ENCODE measurements at places on chromosomes 16 and 17.

GRCh38 chr17:15278380-15278779 lies 13.3 kb upstream of the PMP22 start:
- no peak for DNase-seq

DNA sequence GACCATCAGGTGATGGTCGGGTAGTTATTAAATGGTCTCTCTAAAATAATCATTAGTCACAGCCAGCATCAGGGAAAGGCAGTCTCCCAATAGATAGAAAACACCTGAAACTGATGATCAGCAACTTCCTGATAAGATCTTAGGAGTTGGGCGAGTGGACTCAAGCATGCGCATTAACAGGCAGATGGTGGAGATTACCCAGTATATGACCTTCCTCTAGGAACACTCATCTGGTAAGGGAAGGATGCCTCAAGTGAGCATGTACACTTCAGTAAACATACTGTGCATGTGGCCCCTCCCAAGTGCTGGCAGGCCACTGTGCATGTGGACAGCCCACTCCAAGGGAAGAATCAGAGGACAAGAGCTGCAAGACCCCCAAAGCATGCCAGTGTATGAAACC lies 105.9 kb downstream of the ABCC12 start:
- no peak for DNase-seq

DNA sequence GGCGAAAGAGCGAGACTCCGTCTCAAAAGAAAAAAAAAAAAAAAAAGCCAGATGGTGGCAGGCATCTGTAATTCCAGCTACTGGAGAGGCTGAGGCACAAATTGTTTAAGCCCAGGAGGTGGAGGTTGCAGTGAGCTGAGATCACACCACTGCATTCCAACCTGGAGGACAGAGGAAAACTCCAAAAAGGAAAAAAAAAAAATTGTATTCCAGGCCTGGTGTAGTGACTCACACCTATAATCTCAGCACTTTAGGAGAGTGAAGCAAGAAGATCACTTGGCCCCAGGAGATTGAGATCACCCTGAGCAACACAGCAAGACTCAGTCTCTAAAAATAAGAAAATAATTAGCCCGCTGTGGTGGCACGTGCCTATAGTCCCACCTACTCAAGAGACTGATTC lies 20.1 kb downstream of the HBQ1 start:
- no peak for DNase-seq

DNA sequence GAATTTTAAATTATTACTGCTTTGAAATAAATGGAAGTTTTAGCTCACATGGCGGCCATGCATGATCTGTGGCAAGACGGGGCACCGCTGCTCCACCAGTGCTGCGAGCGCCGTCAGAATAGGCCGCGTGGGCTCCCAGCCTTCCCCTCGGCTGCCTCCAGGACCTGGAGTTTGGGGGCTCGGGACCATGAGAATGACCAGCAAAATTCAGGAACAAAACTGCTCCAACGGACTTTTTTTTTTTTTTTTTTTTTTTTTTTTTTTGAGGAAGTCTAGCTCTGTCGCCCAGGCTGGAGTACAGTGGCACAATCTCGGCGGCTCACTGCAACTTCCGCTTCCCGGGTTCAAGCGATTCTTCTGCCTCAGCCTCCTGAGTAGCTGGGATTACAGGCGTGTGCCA lies 38.3 kb upstream of the AKAP1 start:
- DNase-seq = no peak

DNA sequence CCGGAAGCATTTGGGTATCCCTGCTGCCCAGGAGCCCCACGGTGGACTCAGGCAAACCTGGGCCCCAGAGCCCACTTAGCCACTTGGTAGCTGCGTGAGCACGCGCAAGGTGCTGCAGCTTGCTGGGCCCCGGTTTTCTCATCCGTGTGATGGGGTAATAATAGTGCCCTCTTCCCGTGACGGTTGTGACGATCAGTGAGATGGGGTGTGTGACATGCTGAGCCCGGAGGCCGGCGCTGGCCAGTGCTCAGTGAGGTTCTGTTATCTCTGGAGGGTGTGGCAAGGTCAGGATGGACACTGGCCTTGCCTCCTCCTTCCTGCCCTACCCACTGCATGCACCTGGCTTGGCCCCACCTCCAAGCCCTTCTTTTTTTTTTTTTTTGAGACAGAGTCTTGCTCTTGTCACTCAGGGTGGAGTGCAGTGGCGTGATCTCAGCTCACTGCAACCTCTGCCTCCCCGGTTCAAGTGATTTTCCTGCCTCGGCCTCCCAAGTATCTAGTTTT lies 82.6 kb downstream of the RAP1GAP2 start:
- no peak for DNase-seq

GRCh38 chr16:86210403-86211193 lies 299.7 kb upstream of the FOXF1 start:
- DNase-seq = no peak

GRCh38 chr17:47603830-47604597 lies 45.7 kb upstream of the KPNB1 start:
- no peak for DNase-seq
